AG04450 (cell line): ENCODE measurements at places on chromosomes 6 and 20.

DNA sequence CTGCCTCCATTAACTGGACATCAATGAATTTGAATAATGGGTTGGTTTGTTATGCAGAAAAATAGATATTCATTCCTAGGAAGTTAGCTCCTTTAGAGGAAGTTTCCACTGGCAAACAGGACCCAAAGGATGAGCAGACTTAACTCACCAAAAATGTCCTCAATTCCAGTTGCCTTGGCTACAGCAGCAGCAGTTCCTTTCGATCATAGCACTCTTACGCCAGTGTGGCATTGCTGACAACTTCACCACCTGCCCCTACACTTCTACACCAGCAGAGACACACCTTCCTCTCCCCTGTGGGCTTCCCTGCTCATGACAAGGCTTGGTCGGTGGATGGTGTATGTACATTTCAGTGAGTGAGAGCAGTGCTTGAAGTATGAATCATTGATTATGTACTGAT is 532.8 kb downstream of the QKI start:
- no peak for DNase-seq

DNA sequence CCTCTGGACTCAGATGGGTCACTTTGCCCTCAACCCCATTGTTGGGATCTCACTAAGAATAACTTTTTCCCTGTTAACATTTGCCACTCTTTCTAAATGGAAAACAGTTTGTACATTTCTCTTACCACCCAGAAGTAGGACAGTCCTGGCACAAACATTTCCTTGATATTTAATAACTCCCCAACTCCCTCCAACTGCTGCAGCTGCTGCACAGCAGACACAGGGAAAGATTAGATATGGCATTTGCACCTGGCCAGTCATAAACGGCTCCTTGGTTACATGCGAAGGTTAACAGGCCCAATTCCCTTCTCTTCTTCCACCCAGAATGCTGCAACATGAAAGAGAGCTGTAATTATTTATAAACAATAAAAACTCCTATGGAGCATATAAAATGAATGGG is 55.9 kb upstream of the SOX4 start:
- no peak for DNase-seq

GRCh38 chr6:166927935-166928643 is 28.3 kb downstream of the RNASET2 start:
- DNase-seq: no peak

DNA sequence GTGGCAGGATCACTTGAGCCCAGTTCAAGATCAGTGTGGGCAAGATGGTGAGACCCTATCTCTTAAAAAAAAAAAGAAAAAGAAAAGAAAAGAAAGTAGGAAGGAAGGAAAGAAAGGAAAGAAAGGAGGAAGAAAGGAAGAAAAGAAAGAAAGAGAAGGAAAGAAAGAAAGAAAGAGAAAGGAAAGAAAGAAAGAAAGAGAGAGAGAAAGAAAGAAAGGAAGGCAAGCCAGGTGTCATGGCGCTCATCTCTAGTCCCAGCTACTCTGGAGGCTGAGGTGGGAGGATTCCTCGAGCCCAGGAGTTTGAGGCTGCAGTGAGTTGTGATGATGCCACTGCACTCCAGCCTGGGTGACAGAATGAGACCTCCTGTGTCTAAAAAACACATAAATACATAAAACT is 11.5 kb upstream of the SRC start:
- DNase-seq: no peak

GRCh38 chr20:49281913-49282467 is 4.1 kb upstream of the ZNFX1 start:
- DNase-seq: no peak
